ENCODE measurements at places on chromosomes 7 and 10.

GRCh38 chr7:150830937-150831336 lies 21.4 kb upstream of the AOC1 start:
- DNase-seq, result no peak

DNA sequence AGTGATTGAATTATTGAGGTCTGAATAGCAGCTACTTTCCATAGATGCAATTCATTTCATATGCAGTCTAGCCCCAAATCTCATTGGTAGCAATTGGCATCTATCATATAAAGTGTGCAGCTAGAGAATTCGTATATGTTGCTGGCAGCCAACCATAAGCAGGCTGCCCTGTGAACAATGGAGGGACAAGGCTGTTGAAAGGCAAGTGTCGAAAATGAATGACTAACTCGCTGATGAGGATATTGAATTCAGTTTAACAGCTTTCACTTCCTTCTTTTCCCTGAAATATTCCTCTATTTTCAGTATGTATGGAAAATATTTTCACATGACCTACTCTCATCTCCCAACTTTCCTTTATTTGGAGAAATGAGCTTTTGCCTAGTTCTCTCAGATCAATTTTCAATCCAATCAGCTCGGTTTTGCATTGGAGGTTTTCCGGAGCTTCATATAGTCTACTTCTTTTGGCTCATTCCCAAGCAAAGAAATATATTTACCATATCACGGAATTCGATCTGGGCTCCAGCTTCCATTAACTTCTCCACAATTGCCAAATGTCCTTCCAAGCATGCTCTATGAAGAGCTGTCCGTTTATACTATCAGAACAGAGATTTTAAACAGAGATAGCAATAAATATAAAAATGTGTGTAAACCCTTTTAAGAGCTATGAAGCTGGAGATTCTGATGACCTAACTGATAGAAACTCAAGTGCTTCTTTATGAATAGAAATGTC lies 3.5 kb downstream of the ANKRD1 start:
- DNase-seq, result no peak

- no peak for DNase-seq
Measured at GRCh38 chr10:70651661-70652060, 20.6 kb upstream of the ADAMTS14 start.

- DNase-seq, result no peak
Measured at GRCh38 chr10:120810298-120810697, 40.9 kb upstream of the WDR11 start.

DNA sequence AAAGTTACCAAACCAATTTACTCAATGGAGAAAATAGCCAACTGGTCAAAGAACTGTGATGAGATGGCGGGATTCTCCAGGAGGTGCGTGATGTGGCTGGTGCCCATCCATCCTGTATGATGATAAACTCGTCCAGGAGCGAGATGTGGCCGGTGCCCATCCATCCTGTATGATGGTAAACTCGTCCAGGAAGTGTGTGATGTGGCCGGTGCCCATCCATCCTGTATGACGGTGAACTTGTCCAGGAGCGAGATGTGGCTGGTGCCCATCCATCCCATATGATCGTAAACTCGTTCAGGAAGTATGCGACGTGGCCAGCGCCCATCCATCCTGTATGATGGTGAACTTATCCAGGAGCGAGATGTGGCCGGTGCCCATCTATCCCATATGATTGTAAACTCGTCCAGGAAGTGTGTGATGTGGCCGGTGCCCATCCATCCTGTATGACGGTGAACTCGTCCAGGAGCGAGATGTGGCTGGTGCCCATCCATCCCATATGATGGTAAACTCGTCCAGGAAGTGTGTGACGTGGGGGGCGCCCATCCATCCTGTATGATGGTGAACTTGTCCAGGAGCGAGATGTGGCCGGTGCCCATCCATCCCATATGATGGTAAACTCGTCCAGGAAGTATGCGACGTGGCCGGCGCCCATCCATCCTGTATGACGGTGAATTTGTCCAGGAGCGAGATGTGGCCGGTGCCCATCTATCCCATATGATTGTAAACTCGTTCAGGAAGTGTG lies 496.2 kb downstream of the DNAJB6 start:
- no peak for DNase-seq

- DNase-seq, result no peak
Measured at GRCh38 chr7:64574540-64575099, 11.7 kb upstream of the ZNF680 start.
